ENCODE measurements at places on chromosomes 5 and 9. TPM values are rescaled to one million over a fixed set of nuclear protein-coding genes. Genes with fewer than 3 reads are reported as not detected.

Gene RNF183
- not detected for total RNA-seq

Gene DMXL1
- 44.8 TPM for total RNA-seq

Gene TGFBI
- total RNA-seq, result 5.9 TPM

Gene SEMA5A
- total RNA-seq, result 8.9 TPM

Gene PCDHGB3
- total RNA-seq, result 1.3 TPM
